ENCODE measurements at places on chromosomes 4 and X. TPM values are rescaled to one million over a fixed set of nuclear protein-coding genes. Genes with fewer than 3 reads are reported as not detected.

- no peaks in the 10 kb centered on the region for H3K27me3 ChIP-seq
- no peak overlapping the region for H3K27ac ChIP-seq
- DNase-seq: no peak
- H3K4me1 ChIP-seq: no peaks in the 10 kb centered on the region
These were observed 204.1 kb upstream of the DMD start for GRCh38 chrX:33415459-33415858.

GRCh38 chr4:189597341-189597740 is 343.3 kb upstream of the FRG1 start:
- H3K27me3 ChIP-seq: no peaks in the 10 kb centered on the region
- no peaks in the 10 kb centered on the region for H3K36me3 ChIP-seq
- DNase-seq: no peak
- no peaks in the 10 kb centered on the region for H3K4me1 ChIP-seq

Gene SSX4
- not detected for total RNA-seq

- H3K36me3 ChIP-seq: 0 out of 2 replicates have a peak, but pooled peaks cover 1% of the 10 kb centered on the region
- H3K4me1 ChIP-seq: peaks cover 3% of the 10 kb centered on the region
- H3K4me3 ChIP-seq: peak overlapping the region; percentile 55
- peak overlapping the region; percentile 60 for H3K27ac ChIP-seq
- DNase-seq: no peak
These were observed 554 bp downstream of the CDKL5 start for GRCh38 chrX:18426004-18426320.

DNA sequence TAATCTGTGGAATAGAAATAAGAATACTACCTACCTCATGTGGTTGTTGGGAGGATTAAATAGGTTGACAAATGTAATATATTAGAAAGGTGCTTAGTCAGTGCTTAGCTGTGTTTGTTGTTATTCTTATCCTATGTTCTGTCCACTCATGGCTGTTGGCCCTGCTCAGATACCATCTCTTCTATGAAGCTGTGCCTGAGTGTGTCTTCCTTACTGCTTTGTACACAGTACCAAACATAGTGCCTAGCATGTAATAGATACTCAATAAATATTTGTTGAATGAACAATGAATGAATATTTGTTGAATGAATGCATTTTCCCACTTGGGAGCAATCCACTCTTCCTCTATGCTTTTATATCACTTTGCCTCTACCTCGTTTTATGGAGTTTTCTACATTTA is 57.2 kb downstream of the NHS start:
- H3K27ac ChIP-seq: no peak overlapping the region
- H3K4me1 ChIP-seq: peaks cover 3% of the 10 kb centered on the region
- peaks cover 2% of the 10 kb centered on the region for H3K27me3 ChIP-seq
- no peak for DNase-seq
- H3K4me3 ChIP-seq: no peak overlapping the region

Gene PROM1
- total RNA-seq: not detected

- H3K27ac ChIP-seq: no peak overlapping the region
- no peaks in the 10 kb centered on the region for H3K27me3 ChIP-seq
- H3K36me3 ChIP-seq: no peaks in the 10 kb centered on the region
These were observed 99.3 kb downstream of the ANXA5 start for GRCh38 chr4:121597346-121597934.

- no peak for DNase-seq
- H3K27ac ChIP-seq: no peak overlapping the region
- H3K4me1 ChIP-seq: peaks cover 11% of the 10 kb centered on the region
- no peak overlapping the region for H3K4me3 ChIP-seq
- peaks cover 9% of the 10 kb centered on the region for H3K36me3 ChIP-seq
These were observed 6.7 kb upstream of the HGFAC start for GRCh38 chr4:3434881-3435685.

DNA sequence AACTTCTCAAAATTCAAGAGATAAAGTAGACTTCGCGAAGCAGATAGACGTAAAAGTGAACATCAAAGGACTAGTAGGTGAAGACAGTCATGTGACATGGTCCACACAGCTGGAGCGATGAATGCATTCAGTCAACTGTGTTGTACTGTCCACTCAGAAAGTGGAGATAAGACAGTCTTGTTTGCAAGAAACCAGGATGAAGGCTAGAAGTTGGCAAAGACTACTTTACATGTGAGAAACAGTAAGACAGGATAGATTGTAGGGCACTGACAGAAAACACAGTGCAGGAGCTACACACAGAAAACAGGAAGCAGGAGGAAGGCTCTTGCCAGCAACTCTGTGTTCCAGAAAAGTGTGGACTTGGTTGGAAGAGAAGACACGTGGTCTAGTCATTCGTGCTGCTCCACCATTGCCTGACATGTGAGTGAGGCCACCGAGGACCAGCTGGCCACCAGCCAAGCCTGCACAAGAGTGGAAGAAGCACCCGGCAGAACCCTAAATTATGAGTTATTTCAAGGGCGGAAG is 78.9 kb downstream of the FAT1 start:
- H3K4me1 ChIP-seq: peaks cover 13% of the 10 kb centered on the region
- H3K36me3 ChIP-seq: peaks cover 46% of the 10 kb centered on the region
- DNase-seq: peak; percentile 40
- no peaks in the 10 kb centered on the region for H3K27me3 ChIP-seq
- H3K4me3 ChIP-seq: no peak overlapping the region

DNA sequence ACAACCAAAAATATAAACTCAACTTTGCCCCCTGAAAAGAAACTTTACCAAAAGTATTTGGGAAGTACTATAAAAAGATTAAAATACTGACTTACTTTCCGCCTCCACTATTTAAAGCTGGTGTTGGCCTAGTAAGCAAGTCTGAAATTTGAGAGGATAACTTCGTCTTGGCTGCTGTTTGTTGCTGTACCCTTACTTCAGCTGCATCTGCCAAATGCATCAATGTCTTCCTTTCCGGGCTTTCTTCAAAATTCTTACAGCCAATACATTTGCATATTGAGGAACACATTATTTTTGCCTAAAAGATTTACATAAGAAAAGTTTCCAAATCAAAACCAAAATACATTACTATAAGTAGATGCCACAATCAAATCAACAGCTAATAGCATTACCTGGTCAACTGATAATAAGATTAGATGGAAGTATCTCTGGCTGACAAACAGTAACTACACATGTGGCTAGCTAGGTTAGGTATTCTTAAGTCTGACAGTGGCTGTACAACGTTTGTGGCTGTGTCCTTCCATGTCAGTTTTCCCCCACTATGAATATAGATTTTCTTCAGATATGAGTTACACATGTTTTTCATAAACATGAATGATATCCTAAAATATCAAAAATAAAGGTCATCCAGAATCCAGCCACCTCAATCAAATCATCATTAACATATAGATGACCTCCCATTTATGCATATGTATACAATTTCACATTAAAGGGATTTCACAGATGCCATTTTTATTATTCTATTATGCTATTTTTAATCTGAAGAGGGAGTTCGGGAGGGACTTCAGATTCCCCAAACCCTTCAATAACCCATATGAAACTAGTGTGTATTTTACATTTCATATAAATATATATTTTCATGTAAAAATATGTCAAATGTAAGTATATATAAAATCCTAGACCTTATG is 30.6 kb downstream of the THAP9 start:
- H3K27ac ChIP-seq: no peak overlapping the region
- no peak overlapping the region for H3K4me3 ChIP-seq
- no peaks in the 10 kb centered on the region for H3K4me1 ChIP-seq
- no peak for DNase-seq
- H3K36me3 ChIP-seq: peaks cover 7% of the 10 kb centered on the region

Gene DMD
- total RNA-seq: 11.8 TPM

Data from IMR-90 (cell line).